Activated naive CD4-positive, alpha-beta T cell treated with anti-CD3 and anti-CD28 coated beads, Interleukin-2, amount 50 U/mL, for 16 hours (primary cell): ENCODE measurements at places on chromosomes 16 and 17.

DNA sequence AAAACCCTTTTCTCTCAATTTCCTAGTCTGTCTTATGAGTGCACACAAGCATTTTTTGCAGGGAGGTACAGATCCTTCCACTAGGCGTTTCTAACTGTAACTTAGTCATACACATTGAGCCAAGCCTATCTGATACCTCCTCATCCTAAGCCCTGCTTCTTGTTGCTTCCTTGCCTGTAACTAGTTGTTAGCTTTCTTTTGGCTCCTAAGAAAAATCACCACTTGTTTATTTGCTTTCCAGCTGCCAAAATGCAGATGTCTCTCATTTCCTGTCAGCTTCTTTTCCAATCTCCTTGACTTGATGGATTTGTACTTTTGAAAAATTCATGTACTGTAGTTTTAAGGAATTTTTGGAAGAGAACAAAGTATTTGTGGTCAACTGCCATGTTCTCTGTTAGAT is 73.7 kb downstream of the TNRC6C start:
- no peak for DNase-seq

DNA sequence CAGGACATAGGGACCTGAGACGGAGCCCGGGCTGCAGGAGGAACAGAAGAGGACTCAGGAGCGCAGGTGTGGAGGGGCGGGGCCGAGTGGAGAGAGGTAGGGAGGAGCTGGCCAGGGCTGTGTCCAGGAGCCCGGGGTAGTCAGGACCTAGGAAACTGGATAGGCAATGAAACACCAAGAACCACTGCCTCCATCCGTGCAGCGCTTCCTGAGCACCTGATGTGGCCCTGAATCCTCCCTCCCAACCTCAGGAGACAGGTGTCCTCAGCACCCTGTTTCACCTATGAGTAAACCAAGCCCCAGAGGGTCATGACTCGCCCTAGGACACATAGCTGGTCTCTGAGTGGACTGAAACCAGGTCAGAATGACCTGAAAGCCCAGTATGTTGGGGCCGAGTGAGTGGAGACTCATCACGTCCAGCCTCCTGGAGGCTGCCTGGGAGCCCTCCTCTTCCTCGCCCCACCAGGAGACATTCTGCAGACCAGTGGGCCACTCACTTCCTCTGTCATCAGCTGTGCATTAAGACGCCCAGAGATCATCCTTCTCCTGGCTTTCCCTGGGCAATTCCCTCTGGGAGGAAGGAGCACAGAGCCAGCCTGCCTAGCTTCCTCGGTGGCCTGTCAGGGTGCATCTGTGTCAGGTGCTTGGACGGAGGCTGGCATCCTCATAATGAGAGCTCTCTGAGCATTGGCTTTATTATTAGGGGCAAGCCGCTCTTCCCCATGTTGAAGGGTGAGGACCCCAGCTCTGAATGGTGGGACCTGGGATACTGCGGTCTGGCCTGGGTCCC is 72.8 kb downstream of the SCNN1B start:
- no peak for DNase-seq

GRCh38 chr16:51880776-51881175 is 666.2 kb downstream of the TOX3 start:
- no peak for DNase-seq

DNA sequence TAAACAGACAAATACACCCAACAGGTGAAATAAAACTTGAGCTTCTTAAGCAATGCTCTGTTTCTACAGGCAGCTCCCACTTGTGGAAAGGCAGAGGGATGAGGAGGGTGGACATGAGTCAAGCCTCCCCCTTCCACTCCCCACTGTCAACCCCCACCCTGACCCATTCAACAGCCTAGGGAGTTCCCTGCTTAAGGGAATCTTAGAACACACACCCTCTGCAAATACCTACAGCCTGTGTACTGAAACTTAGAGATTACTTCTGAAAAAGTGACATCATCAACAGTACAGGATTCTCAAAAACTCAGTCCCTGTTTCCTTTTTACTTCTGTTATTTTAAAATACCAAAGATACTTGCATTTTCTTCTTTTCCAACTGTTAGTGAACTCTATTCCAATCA is 345.4 kb downstream of the SOX9 start:
- DNase-seq, result no peak

GRCh38 chr17:13311306-13311705 is 290.4 kb downstream of the HS3ST3A1 start:
- DNase-seq, result no peak

GRCh38 chr16:26189536-26189935 is 497.8 kb downstream of the HS3ST4 start:
- DNase-seq, result no peak

DNA sequence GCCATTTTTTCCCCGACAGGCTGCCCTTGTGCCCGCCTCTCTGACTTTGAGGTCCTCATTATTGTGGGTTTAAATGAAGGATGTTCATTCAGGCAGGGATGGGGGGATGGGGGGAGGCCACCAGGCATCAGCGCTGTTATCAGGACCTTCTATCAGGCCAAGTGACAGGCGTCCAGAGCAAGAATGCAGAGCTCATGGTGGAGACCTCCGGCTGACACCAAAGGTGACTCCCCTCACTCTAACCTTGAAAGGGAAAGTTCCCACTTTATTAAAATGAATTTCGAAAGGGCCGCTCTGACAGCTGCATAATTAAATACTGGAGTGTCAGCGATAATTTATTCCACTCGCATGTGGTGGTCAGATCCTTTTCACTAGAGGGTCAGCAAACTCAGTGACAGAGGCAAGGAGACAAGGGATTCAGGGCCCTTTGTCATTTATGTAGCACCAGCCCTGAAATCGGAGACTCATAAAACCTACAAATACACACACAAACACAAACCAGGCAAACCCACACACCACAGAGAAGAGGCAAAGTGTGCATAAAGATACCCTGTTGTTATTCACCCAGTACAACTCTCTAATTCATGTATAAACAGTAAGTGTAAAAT is 436.0 kb downstream of the MAF start:
- no peak for DNase-seq

GRCh38 chr17:17499402-17500145 is 3.4 kb upstream of the RASD1 start:
- DNase-seq, result no peak

DNA sequence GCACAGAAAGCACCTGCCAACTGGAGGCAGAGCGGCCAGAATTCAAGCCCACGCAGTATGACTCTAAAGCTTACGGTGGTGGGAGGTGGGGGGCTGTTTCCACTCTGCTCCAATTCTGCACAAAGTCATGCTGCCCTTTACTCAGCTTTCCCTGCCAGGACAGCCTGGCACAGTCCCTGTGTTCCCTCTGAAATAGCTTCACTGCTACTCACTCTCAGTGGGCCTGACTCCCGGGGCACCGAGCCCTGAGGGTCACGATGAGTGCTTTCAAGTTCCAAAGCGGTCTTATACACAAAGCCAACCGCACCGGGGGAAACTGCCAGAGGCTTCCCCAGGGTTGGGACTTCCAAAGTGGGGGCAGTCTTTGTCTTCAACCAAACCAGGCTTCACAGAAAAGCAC is 306.1 kb upstream of the XYLT1 start:
- no peak for DNase-seq

DNA sequence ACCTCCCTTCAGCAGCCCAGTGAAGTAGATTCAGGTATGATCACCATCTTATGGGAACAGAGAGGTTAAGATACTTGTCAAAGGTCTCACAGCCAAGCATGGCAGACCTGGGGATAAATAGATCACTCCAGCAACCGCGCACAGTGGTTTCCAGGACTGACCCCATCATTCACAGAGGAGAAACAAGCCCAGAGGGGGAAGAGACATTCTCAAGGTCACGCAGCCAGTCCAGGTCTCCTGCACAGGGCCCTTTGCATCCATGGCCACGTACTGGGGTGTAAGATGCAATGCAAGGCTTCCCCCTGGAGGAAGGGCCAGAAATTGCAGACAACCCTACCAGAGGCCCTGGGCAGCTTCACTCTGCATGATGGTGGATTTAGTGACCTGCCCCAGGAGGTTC is 19.9 kb downstream of the TLE7 start:
- no peak for DNase-seq
